ENCODE measurements at places on chromosomes 2 and 18. TPM values are rescaled to one million over a fixed set of nuclear protein-coding genes. Genes with fewer than 3 reads are reported as not detected.
A peak's percentile ranks its signal among the peaks of the same experiment; 100 is the strongest.

Gene ZNF519
- total RNA-seq, result 23.8 TPM

DNA sequence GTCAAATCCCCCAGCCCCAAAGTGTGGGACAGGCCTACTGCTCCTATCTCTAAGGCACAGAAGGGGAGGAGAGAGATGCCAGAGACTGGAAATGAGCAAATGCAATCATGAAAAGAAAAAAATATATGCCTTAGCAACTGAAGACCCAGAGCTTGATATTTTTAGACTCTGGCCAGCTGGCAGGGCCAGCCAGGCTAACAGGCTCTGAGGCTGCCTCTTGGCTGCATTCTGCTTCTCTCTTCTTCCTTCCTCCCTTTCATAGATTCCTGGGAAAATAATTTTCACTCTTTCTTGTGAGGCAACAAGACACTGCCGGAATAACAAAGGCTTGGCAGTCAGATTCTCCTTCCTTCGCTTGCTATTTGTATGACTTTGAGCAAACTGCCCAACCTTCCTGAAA is 209.1 kb downstream of the RAD51AP2 start:
- no peak for DNase-seq

Gene ASXL3
- not detected for total RNA-seq

GRCh38 chr18:22108674-22109073 is 60.7 kb upstream of the GATA6 start:
- DNase-seq, result peak; percentile 4

DNA sequence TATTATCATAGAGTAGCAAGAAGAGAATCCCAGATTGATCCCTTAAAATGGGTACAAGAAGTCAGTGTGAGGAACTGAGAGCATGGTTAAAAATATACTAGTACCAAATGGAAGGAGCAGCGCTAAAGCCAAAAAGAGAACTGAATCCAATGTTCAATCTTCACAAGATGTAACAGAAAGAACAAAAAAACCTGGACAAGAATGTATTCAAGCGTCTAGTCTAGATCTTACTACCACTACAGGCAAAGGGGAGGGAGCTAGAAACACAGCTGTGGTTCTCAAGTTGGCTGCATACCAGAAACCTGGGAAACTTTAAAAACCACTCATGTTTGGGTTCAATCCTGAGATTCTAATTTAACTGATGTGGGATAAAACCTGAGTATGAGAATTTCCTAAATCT is 57.5 kb downstream of the PIAS2 start:
- DNase-seq, result no peak

Gene ELOA2
- not detected for total RNA-seq

DNA sequence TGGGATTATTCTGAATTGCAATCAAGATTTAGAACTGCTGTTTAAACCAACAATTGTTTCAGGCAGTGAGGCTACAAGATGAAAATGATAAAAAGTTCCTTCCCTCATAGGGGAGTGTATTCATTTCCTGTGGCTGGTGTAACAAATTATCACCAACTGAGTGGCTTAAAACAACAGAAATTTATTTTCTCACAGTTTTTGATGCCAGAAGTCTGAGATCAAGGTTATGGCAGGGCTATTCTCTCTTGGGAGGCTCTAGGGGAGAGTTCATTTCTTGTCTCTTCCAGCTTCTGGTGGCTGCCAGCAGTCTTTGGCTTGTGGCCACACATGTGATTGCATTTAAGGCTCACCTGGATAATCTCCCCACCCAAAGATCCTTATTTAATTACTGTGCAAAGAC is 290.5 kb upstream of the ZSWIM2 start:
- DNase-seq, result no peak

DNA sequence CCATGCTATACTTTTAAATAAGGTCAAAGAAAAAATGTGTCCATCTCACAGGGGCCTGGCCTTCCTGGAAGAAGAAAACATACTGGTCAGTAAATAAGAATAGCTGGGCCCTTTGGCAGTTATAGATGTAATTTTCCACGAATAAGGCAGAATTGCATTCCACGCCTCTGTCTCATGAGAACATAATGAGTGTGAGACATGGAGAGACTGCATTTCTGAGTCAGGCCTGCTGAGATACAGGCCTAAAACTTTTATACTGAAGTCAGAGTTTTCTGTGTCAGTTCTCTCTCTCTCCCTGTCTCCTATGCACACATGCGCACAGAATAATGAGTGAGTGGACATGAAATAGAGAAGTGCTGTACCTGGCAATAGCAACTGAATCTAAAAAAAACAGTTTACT is 20.4 kb upstream of the IL1R1 start:
- peak; percentile 66 for DNase-seq

Gene DCDC2C
- total RNA-seq, result not detected

GRCh38 chr2:121519153-121519552 is 11.5 kb upstream of the RNU4ATAC start:
- no peak for DNase-seq

Gene WDPCP
- total RNA-seq, result 15.5 TPM

- DNase-seq, result peak; percentile 37
These were observed 137.1 kb upstream of the CCDC68 start for GRCh38 chr18:55096263-55096951.

Measured in PC-9 (cell line).